ENCODE measurements at places on chromosomes 6 and 20.
A peak's percentile ranks its signal among the peaks of the same experiment; 100 is the strongest.

DNA sequence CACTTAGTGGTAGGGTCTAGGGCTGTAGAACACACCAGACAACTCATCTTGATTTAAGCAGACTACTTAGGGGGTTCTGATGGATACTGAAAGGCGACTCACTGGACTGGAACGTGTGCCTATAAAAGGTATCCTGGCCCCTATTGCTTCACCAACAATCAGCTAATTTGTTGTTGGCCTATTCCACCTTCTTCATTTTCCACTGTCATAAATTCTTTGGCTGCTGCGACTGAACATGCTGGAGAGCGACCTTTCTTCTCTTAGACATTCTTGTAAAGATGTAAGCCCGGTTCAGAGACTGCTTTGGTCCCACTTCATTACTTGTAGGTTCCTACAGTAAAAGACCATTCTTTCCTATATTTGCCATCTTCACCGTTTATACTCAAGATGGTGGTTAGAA is 609.9 kb upstream of the CITED2 start:
- DNase-seq = no peak

- no peak for DNase-seq
Measured at GRCh38 chr20:2145376-2145775, 43.7 kb downstream of the STK35 start.

GRCh38 chr20:401682-402495 is 6.2 kb upstream of the RBCK1 start:
- no peak for DNase-seq

- DNase-seq = no peak
Measured at GRCh38 chr20:1434571-1435336, 31.9 kb downstream of the NSFL1C start.

GRCh38 chr6:110938171-110938570 is 20.3 kb upstream of the GTF3C6 start:
- DNase-seq = no peak

GRCh38 chr6:701700-702479 is 9.0 kb upstream of the EXOC2 start:
- no peak for DNase-seq

GRCh38 chr20:43667341-43668132 is 623 bp downstream of the MYBL2 start:
- peak; percentile 50 for DNase-seq
